Kidney (tissue), 22 donors: ENCODE measurements at places on chromosomes 16 and 17.
A peak's percentile ranks its signal among the peaks of the same experiment; 100 is the strongest.

- DNase-seq, result no peak
These were observed 8.5 kb downstream of the NDE1 start for GRCh38 chr16:15658556-15658955.

GRCh38 chr16:24130494-24131085 is 125.5 kb upstream of the CACNG3 start:
- DNase-seq, result no peak

- DNase-seq, result no peak
These were observed 658 bp downstream of the RABEP2 start for GRCh38 chr16:28924399-28924761.

GRCh38 chr17:49564638-49565037 is 11.0 kb upstream of the NXPH3 start:
- DNase-seq, result no peak

DNA sequence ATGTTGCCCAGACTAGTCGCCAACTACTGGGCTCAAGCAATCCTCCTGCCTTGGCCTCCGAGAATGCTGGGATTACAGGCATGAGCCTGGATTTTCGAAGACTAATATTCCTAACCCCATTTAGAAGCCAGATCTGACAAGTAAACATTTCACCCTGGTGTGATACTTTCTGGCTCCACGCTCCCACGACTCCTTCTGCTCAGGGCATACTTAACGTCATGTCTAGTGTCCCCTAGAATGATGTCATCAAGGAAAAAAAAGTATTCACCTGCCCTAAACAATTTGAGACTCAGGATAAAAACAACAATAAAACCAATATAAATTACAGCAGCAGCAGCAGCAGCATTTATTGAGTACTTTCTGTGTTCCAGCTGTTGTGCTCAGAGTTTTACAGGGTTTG is 13.2 kb downstream of the ITGB3 start:
- no peak for DNase-seq

DNA sequence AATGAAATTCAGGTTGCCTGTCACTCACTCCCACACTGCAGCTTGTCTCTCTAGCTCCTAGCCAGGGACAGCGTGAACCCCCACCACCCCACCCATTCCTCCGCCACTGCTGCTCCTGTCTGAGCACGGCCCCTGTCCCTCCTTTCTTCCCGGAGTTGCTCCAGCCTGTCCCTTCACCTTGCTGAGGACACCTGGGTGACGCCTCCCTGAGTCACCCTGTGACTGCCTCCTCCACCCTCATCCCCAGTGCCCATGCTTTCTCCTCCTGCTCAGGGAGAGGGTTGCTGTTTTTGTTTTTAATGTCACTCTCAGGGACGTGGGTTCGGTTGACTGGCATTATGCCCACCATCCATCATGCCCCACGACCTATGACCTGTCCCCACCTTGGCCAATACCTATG is 25.8 kb upstream of the NAT9 start:
- no peak for DNase-seq

DNA sequence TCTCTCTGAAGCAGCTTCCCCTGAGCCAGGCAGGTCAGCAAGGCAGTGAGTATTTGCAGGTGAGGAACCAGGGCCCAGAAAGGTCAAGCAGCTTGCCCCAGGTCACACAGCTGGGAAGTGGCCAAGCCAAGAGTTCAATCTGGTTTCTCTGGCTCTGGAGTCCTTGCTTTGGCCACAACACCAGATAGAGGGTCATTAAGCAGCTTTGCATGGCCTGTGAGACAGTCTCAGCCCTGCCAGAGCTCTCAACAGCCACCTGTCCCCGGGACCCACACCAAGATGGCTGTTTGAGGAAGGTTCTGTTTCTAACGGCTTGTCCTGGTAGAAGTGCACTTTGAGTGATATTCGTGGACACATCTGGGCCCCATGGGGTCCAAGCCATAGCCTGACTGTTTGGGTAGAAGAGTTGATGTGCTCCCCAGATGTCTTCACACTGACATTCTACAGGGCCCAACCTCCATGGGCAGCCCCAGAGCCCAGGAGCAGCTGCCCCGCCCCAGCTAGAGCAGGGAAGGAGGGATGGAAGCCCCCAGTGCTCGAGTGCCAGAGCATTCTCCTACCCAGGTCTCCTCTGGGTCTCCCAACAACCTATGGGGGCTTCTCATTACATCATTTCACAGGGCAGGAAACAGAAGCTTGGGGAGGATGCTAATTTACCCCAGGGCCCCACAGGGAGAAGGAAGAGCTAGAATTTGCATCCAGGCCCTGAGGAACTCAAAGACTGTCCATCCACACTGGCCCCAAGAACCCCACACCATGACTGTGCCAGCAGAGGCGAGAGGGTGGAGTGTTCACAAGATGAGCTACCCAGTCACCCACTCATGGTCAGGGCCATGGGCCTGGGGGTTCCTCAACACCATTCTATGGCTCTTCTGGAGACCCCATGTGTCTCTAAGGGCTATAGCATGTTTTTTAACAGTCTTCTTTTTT is 107.3 kb upstream of the CDH5 start:
- DNase-seq, result peak; percentile 31

- DNase-seq, result no peak
These were observed 1.5 kb upstream of the CDH13 start for GRCh38 chr16:82625066-82625968.

- DNase-seq, result peak; percentile 92
These were observed 4.5 kb downstream of the PMP22 start for GRCh38 chr17:15260376-15261257.

DNA sequence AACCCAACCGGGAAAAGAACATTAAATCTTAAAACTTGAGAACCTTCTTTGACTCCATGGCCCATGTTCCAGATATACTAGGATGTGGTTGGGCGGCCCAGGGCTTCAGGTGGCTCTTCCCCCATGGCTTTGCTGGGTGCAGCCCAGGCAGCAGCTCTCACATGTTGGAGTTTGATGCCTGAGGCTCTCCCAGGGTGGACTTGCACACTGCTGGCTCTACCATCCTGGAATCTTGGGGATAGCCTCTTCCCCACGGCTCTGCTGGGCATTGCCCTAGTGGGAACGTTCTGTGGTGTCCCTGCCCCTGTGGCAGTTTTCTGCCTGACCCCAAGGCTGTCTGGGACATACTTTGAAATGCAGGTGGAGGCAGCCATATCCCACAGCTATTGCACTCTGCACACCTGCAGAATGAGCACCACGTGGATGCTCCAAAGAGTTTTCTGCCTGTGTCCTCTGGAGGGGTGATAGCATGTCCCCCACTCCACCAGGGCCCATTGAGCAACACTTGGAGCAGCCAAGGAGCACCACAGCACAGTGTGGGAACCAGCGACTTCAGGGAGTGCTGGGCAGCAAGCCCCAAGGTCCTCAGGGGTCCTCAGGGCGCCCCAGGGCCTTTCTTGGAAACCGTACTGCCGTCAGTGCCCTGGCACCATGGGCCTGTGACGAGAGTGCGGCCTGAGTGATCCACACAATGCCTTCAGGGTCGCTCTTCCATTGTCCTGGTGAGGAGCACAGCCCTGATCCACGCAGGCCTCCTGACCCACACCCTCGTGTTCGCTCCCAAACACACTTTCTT is 70.8 kb downstream of the GOSR1 start:
- DNase-seq, result no peak

- DNase-seq, result no peak
These were observed 118.8 kb upstream of the METRNL start for GRCh38 chr17:82960419-82961271.

- no peak for DNase-seq
These were observed 11.3 kb upstream of the ARL5C start for GRCh38 chr17:39177256-39177655.

- no peak for DNase-seq
These were observed 247.1 kb upstream of the MON1B start for GRCh38 chr16:76943921-76944320.

GRCh38 chr17:12047681-12048376 is 27.2 kb downstream of the MAP2K4 start:
- no peak for DNase-seq

DNA sequence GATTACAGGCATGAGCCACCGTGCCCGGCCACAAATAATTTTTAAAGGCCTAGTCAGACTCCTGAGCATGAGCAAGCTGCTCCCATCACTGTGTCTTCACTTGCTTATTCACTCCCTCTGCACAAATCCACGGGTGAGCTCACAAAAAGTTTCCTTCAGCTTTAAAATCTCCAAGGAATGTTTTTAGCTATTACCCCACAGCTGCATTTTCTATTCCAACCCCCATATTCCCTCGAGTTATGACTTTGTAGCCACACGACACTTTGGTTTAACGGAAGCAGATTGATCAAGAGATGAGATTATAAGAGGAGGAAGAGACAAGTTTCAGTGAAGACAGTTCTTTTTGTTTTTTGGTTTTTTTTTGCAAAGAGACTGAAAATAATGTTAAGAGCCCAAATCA is 49.1 kb upstream of the SLC25A19 start:
- DNase-seq, result no peak

DNA sequence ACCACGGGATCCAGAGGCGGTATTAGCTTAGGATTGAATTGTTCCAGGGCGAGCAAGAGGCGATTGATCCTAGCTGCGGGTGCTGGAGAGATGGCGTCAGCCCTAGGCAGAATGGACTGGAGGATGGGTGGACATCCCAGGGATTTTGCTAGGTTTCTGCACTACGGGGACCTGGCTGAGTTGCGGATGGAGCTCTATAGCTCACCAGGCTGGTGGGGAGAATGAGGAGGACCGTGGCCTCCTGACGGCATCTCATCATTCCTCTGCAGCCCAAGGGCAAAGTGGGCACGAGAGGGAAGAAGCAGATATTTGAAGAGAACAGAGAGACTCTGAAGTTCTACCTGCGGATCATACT is 614 bp downstream of the TMEM208 start:
- DNase-seq, result no peak

DNA sequence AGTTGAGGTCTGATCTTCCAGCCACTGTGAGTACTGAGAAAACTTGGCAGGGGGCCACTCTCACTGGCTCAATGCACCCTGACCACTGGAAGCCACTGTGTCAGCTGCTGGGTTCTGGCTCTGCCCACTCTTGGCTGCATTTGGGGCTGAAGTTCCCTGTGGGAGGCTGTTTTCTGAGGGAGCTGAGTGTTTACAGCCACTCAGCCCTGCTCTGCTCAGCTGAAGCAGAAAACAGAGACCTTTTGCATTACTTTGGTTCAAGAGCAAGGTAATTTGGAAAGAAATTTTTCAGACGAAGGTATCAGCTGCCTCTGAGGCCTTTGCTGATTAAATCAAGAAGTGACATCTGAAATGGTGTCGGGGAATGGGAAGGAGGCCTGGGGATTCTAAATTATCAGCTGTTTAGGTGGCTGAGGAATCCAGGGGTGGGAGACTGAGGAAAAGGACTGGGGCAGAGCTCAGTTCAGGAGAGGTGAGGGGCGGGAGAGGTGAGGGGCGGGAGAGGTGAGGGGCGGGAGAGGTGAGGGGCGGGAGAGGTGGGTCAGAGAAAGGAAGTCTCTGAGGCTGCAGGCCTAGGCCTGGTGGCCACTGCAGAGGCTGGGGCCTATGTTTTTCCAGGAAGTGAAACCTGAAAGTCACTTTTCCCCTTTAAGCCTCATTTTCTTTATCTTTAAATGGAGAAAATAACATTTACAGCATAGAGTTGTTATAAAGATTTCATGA is at the start of gene ACSM5:
TSS of gene ACSM5 (plus strand) at position 137 of the 723 bp plus-strand sequence. CDS start 1,951 bp downstream, outside the sequence.
- no peak for DNase-seq

DNA sequence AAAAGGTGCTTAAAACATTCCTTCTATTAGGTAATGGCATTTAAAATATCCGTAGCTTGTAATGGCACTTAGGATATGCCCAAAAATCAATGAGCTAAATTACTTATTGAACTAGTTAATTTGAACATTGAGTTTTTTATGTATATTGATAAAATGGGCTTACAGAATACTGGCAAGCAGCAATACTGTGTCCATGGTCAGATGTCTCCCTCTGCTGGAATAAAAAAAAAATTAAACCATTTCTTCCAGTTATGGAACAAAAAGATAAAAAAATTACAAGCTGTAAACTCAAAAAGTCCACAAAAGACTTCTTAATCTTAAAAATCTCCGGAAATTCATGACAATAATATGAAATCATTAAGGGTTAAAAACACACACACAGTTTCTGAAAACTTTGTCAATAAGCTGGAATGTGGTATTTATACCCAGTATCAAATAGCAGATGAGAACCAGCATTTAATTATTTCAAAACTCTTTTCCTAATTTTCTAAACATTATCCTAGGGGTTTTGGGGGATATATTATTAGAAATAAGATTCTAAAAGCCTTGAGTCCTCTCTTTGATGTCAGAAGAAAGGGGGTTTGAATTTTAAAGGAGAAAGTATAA is 21.5 kb upstream of the PSMD7 start:
- no peak for DNase-seq

DNA sequence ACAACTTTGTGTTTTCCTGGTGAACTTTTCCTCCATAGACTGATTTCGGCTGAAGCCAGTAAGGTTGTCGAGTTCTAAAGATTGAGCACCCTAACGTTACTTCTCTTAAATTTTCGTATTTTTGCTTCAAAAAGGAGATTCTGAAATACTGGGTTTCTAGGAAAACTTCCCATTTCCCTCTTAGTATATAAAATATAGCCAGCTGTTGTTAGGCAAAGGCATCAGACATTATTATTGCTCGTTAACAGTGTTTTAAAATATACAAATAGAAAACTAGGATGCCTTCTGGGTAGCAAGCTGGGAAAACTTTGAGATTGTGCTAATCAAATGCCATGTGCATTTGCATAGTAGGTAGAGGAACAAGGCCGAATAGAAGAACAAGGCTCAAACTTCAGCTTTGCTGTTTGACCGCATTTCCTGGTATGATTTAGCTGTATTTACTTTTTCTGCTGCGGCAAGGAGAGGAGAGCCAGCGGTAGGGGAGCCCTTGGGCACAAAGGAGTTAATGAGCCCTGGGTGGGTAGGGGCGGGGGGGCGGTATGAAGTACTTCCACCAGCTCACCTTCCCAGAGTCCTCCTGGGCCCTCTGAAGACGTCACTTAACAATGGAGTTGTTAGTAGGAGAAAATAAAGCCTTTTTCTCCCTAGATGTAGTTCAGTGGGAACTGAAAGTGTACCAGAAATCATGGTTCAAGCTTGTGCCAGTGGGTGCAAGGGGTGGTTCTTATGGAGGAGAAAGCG is 151.9 kb downstream of the MSI2 start:
- DNase-seq, result peak; percentile 80

DNA sequence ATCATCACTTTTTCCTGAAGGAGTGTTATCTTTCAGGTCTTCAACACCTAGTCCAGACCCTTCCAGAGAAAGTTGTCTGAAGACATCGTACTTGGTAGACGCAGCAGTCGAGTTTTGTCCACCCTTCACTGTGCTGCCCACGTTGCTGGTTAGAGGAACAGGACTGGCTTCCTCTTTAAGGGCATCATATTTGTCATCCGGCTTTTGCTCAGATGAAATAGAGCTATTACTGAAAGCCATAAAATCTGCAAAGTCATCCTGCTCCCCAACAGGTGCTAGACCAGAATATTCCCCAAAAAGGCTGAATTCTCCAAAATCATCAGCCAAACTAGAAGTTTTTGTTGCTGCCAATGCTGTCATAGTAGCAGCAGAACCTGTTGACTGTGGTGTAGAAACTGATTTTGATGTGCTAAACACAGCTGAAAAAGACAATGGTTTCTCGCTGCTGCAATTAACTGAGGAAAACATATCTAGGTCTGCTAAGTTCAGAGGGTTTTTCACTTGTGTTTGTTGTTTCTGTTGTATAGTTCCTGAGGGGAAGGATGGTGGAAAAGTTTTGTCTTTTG is 55.7 kb downstream of the SYNRG start:
- DNase-seq, result no peak
